Retinal pigment epithelial cell (primary cell): ENCODE measurements at places on chromosomes 7 and 10.

- no peak for DNase-seq
Observed at GRCh38 chr7:149834601-149835000, 3.6 kb upstream of the ZNF862 start.

DNA sequence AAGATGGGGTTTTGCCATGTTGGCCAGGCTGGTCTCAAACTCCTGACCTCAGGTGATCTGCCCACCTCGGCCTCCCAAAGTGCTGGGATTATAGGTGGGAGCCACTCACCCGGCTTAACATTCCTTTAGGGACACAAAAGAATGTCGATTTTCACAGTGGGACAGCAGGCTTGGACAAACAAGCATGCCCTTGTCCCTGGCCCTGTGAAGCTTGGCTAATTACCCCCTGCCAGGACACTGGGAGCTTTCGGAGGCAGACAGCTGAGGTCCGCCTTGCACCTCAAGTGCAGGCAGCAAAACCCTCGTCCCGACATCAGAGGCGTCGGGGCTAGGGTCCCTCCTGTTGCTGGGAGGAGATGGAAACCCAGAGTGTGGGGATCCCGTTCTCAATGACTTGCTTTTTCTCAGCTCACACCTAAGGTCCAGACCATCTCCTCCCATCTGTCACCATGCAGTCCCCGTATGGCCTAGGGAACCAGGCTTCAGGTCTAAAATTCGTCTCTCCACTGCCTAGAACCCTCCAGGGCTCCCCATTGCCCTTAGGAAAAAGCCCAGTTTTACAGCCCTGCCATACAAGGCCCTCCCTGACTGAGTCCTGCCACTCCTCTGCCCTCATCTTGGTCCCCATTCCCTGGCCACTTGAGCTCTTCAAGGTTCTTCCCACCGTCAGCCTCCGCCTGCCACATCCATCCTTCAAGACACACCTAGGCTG is 6.3 kb upstream of the CLIP2 start:
- DNase-seq: no peak

DNA sequence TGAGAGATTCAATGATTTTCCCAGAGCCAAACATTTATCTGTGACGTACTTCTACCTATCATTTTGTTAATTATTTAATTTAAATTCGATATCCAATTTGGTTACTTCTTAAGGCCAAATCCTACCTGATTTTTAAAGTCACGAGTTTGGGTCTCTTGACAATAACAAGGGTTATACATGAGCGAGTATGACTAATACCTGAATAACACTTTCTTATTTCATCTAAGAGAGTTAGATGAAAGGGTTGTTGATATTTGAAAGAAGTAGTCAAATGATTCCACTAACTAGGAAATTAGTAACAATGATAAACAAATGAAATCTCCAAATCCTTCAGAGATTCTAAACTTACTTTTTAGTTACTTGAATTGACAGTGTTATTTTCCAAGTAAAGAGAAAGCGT is 1086.9 kb downstream of the XPNPEP1 start:
- DNase-seq: no peak

DNA sequence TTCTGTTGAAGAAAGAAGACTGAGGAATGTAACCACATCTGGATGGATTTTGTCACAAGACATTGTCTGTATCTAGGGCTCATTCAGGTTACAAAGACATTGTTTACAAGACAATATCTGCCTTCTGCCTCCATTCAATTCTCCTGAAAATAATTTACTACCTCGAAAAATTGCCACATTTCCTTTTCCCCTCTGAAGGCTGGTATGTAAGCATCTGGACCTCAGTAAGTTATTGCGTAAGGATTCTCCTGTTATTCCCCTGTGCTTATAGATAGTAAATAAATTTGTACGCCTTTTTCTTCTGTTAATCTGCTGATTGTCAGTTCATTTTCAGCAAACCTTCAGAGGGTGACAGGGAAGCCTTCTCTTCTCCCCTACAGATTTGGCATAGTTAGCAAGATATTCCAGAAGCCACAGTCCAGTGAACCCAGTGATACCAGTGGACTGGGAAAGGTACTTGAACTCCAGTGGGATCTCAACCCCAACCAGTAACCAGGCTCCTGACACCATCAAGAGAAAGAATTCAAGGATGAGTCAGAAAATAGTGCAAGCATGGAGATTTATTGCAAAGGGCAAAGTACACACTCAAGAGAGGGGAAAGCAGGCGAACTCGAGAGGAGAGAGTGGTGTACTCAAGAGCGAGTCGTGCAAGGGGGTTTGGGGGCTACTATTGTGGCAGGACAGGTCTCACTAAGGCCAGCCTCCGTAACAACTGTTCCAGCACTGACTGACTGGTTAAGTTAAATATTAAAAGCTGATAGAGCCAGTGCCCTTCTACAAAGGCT is 706.9 kb upstream of the GHITM start:
- no peak for DNase-seq

GRCh38 chr7:15332956-15333355 is 228.9 kb downstream of the AGMO start:
- no peak for DNase-seq

GRCh38 chr7:25069900-25070443 is 55.1 kb downstream of the CYCS start:
- DNase-seq: no peak

GRCh38 chr10:7471720-7472367 is 61.0 kb upstream of the SFMBT2 start:
- DNase-seq: no peak

GRCh38 chr10:104350127-104350635 is 3.5 kb upstream of the CFAP58 start:
- DNase-seq: no peak

GRCh38 chr10:44898665-44899064 is 12.5 kb upstream of the TMEM72 start:
- DNase-seq: no peak

DNA sequence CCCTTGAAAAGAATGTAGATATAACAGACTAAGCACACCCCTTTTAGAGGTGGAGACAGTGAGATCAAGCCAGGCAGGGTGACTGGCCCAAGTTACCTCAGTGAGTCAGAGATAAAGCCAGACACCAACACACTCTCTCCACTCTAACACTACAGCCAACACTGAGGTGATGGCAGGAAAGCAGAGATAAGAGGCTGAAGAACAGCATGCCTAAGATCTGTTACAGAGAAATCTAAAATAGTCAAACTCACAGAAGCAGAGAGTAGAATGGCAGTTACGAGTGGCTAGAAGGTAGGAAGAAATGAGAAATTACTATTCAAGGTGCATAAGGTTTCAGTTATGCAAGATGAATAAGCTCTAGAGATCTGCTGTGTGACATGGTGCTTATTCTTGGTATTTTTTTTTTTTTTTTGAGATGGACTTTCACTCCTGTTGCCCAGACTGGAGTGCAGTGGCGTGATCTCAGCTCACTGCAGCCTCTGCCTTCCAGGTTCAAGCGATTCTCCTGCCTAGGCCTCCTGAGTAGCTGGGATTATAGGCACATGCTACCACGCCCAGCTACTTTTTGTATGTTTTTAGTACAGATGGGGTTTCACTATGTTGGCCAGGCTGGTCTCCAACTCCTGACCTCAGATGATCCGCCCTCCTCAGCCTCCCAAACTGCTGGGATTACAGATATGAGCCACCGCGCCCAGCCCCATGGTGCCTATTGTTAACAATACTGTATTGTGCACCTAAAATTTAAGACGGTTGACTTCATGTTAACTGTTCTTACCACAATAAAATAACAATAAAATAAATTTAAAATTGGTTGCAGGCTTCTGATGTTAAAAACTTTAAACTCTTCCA is 28.7 kb downstream of the ICA1 start:
- DNase-seq: peak; percentile 1

GRCh38 chr7:74338366-74339108 is 49.3 kb downstream of the CLIP2 start:
- DNase-seq: no peak

- no peak for DNase-seq
Observed at GRCh38 chr10:71882813-71883659, 32.0 kb upstream of the PSAP start.

- no peak for DNase-seq
Observed at GRCh38 chr7:129191272-129191671, 2.8 kb downstream of the SMO start.

DNA sequence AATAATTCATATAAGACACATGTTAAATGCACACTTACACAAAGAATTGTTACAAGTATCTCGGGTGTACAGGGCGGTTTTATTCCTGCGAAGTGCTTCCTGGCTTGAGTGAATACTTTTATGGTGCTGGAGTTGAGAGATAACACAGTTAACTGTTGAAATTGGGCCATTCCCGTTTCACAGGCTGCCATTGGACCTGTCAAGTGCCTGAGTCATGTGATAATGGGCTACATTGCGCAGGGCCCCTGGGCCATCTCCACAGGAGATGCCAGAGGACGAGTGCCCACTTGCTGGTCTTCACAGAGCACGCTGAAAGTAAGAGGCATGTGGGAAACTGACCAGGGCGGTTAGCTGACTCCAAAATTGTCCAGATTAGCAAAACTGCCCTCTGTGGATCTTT is 4.8 kb downstream of the FBH1 start:
- no peak for DNase-seq

DNA sequence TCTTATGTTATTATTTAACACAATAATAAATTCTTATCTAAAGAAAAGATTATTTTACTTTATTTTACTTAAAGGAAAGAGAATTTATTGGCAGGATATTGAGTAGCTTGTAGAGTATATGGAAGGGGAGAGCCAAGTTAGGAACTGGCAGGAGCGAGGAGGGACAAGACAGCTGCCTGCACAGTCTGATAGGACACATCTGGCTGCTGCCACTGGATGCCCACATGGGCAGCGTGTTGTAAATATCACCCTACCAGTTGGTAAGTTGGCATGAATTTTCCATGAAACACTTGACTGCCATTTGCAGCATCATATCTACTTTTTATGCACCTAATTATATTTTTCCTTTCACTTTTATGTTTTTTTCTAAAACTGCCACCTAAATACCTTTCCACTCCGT is 19.6 kb downstream of the SRI start:
- DNase-seq: no peak

DNA sequence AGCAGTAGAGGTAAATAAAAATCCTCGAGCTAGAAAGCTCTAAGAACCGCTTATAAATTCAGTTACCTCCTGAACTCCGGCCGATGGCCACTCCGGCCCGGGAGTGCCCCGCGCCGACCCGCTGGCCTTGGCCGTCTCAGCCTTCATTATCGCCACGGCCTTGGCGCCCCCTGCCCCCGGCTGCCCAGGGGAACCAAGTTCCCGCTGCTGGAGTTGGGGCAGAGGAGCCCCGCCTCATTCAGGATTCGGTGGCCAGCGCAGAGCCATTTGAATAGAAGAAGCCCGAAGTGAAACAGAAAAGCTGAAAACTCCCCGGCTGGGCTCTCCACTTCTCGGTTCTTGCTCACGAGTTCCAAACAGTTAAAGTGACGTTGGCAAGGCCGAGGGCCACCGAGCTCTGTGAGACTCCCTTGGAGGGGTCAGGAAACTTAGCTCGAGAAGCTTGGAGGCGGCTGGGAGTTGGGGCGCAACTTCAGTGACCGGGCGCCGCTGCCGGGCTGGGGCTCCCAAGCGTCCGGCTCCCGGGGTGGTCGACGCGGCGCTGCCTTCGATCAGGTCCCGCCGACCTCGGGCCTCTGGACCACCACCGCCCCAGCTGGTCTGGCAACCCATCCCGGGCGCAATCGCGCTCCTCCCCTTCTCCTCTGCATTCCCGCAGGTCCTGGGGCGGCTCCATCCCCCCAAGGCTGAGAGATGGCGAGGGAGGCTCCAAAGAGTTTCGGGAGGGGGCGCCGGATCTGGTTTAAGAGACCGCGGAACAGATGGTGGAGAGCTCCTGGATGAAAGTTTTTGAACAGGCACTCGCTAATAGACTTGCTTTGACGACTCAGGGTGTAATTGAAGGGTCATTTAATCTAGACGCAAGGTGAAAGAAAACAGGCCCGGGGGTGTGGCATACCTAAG is 5.8 kb upstream of the FEZF1 start:
- no peak for DNase-seq

- DNase-seq: no peak
Observed at GRCh38 chr10:112532189-112532588, 85.2 kb downstream of the VTI1A start.

DNA sequence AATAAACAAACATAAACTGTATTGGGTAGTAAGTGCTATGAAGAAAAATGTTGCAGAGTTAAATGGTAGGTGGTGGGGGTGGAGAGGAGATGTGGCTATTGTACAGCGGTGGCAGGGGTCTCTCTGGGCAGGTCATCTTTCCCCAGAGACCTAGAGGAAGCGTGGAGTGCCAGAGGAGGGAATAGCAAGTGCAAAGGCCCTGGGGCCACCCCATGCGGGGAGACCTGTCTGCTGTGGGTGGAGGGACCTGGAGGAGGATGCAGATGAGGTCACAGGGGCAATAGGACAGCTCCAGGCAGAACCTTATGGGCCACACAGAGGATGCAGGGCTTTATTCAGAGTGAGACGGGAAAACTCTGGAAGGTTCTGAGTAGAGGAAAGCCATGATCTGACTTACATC is 47.5 kb downstream of the DLG5 start:
- no peak for DNase-seq

- DNase-seq: no peak
Observed at GRCh38 chr7:22997871-22998518, 15.9 kb downstream of the HYCC1 start.

DNA sequence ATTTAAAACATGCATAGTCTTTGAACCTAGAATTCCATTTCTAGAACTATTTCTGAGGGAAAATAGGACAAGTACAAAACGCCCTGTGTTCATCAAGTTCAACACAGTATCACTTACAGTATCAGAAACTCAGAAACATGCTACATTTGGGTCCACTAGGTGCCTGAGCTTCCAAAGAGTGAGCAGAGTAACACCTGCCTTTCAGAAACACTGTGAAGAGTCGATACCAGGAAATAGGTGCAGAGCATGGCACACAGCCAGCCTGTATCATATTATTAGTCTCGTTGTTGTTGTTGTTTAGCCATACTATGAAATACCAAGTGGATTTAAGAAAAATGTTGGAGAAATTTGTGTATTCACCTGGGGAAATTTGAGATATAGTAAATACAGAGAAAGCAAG is 392.1 kb upstream of the MGMT start:
- DNase-seq: no peak

- no peak for DNase-seq
Observed at GRCh38 chr10:77187376-77187999, 450.1 kb downstream of the KCNMA1 start.

GRCh38 chr10:131812736-131813604 is 87.8 kb upstream of the PPP2R2D start:
- DNase-seq: no peak

DNA sequence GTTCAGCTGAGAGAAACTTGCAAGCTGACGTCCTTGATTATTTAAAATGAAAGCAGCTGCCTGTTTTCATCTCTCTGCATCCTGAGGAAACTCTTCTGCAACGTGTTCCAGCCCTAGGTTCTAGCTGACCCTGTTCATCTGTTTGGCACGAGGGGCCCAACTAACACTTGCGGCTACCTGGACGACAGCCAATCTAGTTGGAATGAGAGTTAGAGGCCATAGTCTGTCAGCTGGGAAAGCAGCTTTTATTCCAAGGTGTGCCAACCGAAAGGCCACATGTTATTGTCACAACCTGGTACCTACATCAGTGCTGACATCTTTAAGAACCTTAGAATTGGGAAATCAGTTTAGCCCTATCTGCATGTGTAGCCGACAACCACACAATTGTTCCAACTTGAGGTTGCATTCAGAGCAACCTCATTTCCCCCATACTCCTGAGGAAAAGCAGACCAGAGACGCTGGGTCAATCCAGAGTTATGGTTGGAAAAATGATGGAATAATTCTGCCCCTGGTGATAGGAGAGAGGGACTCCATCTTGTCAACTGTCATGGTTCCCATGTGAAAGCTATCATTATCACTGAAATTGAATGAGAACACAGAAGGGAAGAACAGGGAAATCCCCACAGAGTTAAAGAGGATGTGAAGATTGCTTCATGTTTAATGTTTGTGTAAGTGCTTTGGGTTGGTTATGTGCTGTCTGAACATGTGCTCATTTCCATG is 121.6 kb downstream of the EGFR start:
- DNase-seq: peak; percentile 37

GRCh38 chr7:99141841-99142726 is 1.8 kb downstream of the SMURF1 start:
- no peak for DNase-seq
